ENCODE measurements at places on chromosomes 6 and 20.
A peak's percentile ranks its signal among the peaks of the same experiment; 100 is the strongest.

DNA sequence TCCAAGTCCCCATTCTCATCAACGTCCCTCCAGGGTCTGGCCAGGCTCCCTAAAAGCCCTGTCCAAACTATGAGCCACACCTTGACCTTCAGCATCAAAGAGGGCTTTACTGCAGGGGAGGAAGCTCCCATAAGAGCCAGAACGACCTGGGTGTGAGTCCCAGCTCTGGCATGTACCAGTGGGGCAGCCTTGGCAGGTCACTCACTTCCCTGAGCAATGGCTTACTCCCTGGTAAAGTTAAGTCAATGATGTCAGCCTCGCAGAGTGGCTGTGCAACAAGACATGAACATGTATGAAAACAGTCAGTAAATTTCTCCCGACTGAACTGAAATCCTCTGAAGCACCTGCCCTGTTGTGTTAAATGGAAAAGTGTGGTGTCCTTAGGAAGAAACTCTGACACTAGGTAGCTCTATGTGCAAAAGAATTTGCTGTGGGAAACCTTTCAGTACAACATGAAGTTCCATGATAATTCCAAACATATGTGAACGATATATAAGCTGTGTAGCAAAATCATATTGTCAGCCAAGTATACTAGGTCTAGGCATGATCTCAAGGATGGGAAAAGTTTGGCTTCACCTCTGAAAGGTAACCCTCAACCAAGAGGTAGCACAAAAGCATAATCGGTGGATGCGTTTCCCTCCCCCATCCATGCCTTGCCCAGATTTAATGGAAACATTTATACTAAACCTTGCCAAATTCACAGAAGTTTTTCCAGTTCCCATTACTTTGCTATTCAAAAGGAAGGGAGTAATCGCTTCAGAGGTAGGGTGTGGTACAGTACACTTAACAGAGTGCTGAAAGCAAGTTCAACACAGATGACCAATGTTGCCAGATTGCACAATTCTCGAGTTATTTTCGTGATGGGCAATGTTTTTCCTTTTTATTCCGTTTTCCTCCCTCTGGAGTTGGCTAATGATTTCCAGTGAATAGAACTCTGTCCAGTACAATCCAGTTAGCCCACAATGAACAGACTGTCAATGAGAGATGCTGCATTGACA, 49.0 kb upstream of the RANBP9 start:
- peak; percentile 80 for DNase-seq

DNA sequence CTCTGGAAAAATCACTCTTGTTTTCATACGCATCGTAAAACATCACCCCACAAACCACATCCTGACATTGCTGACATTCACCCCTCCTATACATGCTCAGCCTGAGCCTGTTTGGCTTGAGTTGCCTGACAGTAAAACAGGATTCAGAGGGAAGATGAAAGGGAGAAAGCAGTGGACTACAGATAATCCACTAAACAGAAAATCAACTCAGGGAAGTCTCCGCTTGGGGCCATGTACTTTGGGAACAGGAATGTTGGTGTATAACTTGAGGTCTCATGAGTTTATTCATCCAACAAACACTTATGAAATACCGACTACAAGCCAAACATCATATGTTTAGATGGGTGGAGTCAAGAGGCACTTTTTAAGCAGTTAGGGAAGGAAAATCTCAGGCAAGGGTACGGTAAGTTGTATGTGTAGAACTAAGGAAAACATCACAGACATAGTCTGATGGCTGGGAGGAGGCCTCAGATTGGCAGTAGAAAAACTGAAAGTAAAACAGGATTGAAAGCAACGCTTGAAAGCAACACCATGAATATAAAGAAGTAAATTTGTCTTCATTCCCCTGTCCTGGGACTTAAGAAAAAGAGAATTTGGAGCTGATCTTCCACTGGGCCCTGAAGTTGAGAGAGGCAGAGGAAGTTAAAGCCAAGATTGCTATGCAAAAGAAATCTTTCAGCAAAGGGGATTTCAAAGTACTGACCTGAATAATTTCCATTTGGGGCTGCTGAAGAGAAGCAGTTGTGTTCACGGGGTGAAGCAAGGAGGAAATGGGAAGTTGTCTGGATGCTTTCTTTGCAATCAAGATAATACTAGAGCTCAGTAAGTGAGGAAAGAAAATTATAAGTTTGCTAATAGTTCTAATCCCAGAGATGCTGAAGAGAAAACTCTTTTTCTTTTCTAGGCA, 28.8 kb downstream of the PDE7B start:
- peak; percentile 49 for DNase-seq

GRCh38 chr6:113171882-113172281, 685.3 kb upstream of the MARCKS start:
- no peak for DNase-seq

DNA sequence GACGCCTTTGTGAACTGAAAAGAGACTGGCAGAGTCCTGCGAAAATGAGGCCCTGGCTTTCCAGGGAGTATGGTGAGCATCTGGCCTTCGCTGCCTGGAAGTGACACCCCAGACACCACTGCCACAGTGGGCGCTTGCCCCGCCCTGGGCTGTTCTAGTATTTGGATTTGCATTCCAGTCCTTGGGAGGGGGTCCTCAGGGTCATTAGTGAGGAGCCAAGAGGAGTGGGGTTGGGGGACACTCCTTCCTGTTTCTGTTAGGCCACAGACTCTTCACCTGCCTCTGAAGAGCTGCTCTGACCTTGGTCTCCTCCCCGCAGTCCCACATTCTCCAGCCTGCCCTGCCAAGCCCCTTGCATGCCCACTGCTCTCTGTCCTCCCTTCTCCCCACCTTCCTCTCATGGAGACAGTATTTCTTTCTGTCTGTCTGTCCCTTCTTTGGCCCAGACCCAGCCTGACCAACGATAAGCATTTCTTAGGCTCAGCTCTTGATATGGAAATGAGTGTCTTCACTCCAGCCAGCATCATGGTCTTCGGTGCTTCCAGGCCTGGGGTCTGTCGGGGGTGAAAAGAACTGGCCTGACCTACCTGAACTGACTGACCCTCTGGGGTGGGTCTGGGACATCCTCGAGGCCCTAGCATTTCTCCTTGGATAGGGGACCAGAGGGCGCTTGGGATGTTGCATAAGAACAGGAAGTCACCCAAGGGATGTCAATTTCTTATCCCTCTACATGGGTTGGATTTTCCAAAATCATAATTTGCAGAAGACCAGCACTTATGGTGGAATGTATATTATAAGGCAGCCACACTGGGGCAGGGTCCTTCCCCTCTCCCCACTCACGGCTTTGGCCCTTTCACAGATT, 19.4 kb downstream of the SLC9A8 start:
- no peak for DNase-seq

DNA sequence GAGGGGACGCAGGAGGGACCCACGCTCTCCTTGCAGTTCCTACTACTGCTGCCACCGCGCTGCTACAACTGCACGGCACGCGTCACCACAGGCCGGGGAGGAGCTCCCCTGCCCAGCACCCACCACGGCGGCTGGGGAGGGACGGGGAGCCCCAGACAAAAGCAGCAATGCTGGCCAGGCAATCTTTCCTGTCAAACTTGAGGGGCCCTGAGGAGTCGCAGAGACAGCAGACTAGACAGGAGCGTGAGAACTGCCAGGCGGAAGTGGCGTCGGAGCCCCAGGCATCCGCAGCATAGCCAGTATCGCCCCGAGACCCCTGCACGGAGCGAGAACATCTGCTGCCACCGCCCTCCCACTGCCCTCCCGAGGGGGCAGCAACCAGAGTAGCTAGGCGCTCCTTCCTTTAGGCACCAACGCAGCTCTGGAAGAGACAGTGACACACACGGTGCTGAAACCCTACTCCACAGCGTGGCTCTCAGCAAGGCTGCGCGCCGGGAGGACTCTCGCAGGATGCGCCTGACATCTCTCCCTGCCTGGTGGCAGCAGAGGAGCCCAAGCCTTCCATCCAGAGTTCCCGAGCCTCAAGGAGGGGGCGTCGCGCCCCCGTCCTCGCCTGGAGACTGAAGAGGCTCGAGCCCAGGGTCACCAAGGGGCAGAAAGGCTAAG, 2.2 kb downstream of the TAF4 start:
- DNase-seq = no peak

DNA sequence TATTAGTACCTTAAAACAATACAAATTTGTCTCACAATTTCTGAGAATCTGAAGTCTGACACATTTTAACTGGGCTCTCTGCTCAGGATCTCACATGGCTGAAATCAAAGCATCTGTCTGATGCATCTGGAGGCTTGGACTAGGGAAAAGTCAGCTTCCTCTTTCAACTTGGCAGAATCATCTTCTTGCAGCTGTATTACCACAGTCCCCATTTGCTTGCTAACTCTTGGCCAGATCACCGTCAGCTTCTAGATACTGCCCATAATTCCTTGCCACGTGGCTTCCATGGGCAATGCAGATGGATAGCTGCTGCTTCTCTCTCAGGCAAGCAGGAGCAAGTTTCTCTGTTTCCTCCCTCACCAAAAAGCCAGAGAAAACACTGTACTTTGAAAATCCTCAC, 1106.4 kb upstream of the CITED2 start:
- DNase-seq = peak; percentile 54

DNA sequence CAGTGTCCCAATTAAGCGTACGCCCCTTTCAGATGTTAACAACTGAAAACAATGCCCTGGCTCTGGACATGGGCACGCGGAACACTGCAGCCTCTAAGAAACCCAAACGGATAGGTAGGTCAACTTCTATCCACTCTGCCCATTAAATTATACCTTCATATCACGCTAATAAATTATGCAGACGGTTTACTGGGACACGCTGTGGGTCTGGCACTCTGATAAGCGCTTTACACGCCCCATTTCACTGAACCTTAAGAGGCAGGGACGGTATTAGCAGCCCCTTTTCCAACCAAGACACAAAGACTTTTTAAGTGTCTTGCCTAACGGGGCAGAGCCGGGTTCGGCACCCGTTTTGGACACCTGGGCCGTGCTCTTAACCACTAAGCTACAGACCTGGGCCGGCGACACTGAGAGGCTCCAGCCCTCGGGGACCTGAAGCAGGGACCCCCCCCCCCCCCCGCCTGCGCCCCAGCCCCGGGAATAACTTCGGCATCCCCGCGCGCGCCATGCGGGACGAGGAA, 744 bp downstream of the STAU1 start:
- no peak for DNase-seq

DNA sequence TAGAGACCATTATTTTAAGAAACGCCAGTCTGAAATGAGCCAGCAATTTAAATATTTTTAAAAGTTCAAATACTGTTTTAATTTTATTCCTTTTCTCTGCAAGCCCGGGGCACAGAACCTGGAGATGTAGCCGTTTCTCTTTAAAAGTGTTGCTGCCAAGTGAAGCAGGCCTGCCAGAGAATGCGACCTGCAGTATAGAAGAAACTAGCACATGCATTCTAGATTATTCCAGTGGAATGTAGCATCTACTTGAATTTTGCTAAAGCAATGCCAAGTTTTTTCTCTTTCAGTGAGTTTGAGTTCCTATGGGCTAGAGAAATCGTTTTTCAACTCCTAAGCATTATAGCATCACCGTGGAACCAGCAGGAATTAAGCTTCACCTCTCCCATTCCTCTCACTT, 101.3 kb downstream of the QRSL1 start:
- DNase-seq = no peak

DNA sequence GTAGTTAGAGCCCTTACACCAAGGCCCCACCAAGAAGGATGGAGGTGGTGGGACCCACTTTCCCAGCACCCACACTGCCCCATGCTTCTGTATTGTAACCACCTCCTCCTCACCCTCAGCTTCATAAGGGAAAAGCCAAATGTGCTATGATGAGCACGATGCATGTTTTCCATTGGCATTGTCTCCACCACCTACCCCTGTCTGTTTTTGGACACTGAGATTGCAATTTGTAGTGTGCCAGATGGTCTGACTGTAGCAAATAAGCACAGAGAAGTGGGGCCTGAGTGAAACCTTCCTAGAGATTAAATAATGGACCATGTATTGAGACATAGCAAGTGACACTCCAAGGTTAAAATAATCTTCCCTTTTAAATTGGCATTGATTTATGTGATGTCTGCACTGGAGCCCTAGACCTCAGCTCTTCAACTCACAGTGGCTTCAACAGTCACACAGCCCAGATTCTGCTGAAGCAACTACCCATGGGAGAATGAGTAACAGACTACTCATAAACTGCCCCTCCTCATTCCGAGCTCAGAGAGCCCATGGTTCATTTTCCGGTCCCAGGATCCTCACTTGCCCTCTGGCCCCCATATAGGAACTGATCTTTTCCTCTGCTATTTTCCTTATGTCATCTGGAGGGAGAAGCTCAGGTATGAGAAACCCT, 177.9 kb downstream of the COL9A1 start:
- no peak for DNase-seq

DNA sequence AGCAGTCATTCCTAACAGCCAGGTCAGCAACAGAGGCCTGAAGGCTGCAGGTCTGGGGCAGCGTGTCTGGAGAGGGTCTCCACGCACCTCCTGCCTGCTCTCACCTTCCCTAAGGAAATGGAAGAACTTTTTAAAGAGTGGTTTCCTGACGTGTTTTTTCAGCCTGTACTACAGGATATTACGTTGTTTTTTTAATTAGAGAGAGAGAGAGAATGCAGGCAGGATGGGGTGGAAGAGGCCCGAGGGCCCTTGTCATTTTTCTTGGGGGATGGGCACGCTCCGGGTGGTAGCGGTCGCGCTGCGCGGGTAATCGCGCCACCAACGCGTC, 2.1 kb downstream of the DLL1 start:
- DNase-seq = no peak

DNA sequence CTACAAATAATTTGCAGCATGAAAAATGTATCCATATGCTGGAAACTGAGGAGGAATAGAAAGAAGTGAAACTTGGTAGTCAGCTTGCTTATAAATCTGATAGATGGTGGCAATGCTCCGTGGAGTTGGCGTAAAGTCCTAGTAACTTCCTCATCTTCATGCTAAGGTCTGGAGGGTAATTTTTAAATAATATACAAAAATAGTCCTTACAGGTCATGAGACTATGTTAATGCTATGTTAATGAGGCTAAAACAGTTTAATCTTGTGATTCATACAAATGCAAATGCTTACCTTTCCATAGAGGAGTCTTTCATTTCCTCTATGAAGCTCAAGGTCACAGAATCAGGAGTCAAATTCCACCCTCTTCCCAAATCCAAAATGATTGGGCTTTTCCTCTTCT, 9.4 kb upstream of the CRIP3 start:
- no peak for DNase-seq

DNA sequence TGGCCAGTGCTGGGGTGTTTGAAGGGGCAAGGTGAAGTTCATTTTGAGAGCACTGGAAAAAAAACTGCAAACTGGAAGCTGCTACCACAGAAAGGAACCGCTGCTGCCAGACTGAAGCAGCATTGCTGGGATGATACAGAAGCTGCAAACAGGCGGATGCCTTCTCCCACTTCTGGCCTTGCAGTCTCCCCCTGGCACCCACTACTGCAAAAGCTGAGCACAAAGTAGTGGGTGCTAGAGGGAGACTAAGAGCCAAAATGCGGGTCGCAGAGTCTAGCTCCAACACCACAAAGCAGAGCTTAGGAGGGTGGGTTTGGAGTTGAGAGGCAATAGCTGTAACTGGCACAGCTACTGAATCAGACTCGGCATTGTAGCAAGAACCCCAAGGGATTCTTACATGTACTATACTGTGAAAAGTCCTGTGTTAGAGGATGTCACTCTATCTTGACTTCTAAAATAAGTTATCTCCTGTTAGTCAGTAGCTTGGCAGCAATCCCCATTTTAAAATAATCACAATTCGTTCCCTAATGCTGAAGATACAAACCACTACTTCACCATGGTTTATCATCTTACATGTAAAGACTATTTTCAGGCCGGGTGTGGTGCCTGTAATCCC, 44.0 kb upstream of the COL21A1 start:
- no peak for DNase-seq

GRCh38 chr20:43183536-43184070, 6.1 kb downstream of the PTPRT start:
- DNase-seq = no peak
